ENCODE measurements at places on chromosomes 5 and 9. TPM values are rescaled to one million over a fixed set of nuclear protein-coding genes. Genes with fewer than 3 reads are reported as not detected.
A peak's percentile ranks its signal among the peaks of the same experiment; 100 is the strongest.

- DNase-seq: no peak
Observed at GRCh38 chr9:651371-651770, 190.1 kb upstream of the DMRT1 start.

GRCh38 chr9:97528529-97529230, 27.2 kb downstream of the TMOD1 start:
- no peak for DNase-seq

GRCh38 chr5:56989676-56990075, 37.8 kb upstream of the MIER3 start:
- DNase-seq: no peak

GRCh38 chr5:36630201-36631145, 24.1 kb downstream of the SLC1A3 start:
- no peak for DNase-seq

DNA sequence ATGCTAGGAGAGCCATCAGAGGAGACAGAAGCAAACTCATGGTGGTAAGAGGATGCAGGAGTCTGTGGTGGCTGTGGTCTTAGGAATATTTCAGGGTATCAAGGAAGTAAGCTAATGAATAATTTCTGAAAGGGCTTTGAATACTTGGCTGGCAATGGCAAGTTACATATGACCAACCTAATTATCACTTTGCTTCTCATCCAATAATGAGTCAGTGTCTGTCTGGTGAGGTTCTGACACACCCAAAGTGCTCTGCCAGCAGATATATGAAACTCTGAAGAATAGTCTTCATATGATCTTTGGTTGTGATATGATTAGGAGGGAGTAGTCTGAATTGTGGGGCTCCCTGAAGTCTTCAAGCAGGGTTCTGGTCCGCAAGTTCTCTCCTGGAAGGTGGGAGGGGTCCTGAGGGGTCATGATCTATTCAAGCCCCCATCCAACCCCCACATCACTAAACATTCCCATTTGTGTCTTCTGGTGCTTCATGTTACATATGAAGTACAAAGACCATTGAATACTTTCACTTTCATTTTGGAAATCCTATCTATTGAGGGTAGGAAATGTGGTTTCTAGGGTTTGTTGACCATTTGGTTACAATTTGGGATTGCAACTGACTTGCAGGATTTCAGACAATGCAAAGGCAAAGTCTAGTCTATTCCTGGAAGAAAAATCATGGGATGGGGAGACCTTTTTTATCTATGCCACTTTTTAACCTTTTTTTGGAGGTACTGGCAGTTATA, 199.9 kb upstream of the CDKN2B start:
- DNase-seq: peak; percentile 75

Gene ENHO
- total RNA-seq: not detected

GRCh38 chr5:66440202-66440680, 156.0 kb upstream of the MAST4 start:
- DNase-seq: peak; percentile 78

DNA sequence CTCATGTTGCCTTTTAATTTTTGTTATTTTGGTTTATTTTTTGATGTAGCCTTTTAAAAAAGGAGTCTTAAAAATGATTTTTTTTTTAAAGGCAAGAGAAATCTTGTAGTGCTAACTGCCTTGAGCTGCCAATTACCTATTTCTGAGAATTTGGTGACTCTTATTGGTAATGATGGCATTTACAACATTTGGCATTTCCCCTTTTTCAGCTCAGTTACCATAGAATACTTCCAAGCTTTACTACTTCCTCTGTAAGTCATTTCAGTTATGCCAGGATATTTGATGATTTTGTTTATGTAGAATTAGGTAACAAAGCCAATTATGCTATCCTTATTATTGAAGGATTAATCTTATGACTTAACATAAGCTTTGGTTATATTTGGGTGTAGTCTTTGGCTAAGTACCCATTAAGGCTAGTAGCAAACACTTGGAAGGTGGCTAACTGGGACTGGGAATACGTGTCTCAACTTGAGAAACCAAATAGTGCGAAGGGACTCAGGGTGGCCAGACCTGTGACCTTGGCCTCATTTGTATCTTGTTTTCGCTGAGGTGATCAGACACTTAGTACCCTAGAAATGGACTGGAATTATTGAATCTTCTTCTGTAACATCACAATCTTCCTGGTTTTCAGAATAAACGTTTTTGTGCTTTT, 27.7 kb downstream of the CDC37L1 start:
- DNase-seq: no peak

- DNase-seq: peak; percentile 34
Observed at GRCh38 chr9:84966876-84967830, 297.6 kb downstream of the NTRK2 start.

- DNase-seq: no peak
Observed at GRCh38 chr5:34555699-34556508, 100.2 kb upstream of the RAI14 start.

Gene DIRAS2
- 3.6 TPM for total RNA-seq

DNA sequence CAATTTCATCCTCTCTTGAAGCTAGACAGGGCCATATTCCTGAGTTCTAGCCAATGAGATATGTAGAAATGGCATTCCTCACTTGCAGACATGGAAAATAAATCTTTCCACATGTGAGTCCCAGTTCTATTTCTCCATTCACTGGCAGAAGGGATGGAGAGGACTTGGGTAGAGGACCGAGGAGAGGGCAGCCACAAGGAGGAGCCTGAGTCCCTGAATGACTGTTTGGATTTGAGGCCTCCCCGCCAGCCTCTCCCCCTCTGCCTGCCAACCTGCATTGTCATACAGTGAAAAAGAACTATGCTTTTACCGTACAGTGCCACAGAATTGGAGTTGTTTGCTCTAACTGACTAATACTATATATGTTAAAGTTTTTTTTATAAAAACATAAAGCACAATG, 583.0 kb upstream of the WWC1 start:
- no peak for DNase-seq

GRCh38 chr5:170405817-170406216, 16.6 kb upstream of the KCNMB1 start:
- no peak for DNase-seq

Gene LAMC3
- total RNA-seq: not detected

DNA sequence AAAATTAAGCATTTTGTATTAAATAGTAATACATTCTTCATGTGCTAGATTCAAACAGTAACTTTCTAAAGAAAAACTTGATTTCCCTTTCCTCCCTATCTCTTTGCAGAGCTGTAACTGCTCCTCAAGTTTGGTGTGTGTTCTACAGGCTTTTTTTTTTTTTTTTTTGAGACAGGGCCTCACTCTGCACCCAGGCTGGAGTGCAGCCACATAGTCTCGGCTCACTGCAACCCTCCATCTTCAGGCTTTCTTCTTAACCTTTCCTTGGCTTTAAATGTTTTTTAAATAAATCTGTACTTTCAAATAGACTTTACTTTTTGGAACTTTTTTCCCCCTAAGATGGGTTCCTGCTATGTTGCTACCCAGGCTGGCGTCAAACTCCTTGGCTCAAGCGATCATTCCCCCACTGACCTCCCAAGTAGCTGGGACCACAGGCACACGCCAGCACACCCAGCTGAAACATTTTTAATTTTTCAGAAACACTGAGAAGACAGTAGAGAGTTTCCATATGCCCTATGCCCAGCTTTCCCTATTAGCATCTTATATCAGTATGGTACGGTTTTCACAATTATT, 9.1 kb downstream of the NDFIP1 start:
- DNase-seq: no peak

DNA sequence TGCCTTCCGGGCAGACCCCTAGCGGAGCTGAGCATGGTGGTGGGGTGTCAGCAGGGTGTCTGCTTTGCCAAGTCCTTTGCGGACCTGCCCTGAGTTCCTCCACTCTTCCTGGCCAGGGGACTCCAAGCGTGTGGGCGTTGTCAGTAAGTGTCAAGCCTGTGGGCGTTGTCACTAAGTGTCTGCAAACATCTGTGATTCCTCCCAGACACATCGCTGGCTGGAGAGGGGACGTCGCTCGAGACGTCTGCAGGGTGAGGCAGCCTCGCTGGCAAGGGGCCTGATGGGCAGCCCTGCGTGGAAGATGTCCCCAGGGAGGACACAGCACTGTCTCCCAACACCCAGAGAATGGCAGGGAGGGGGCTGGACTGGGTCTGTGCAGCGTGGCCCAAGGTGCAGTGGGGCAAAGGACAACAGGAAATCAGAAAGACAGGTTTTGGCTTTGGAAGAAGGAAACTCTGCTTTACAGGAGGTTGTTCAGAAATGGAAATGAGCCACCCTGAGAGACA, 28.8 kb downstream of the ADAMTSL2 start:
- no peak for DNase-seq

- DNase-seq: no peak
Observed at GRCh38 chr9:80509358-80509757, 937.6 kb downstream of the TLE4 start.
